ENCODE measurements at places on chromosomes 6 and 20.

DNA sequence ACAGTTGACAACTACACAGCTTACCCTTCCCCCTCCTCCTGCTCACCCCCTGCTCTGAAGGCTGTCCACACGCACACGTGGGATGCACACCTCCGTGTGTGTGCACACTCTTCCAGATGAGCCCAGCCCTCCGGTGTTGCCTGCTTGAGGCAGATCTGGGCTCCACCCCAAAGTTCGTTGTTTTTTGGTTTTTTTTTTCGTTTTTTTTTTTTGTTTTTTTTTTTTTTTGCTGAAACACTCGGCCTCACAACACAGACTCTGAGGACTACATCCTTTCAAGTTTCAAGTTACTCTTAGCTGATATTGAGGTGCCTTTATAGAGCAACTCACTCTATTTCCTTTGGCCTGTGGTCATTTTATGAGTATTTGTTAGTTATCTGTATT lies 88.2 kb downstream of the RREB1 start:
- no peak for DNase-seq
- no peak overlapping the region for H3K4me3 ChIP-seq
- peaks cover 65% of the 10 kb centered on the region for H3K36me3 ChIP-seq
- H3K27me3 ChIP-seq, result no peaks in the 10 kb centered on the region

DNA sequence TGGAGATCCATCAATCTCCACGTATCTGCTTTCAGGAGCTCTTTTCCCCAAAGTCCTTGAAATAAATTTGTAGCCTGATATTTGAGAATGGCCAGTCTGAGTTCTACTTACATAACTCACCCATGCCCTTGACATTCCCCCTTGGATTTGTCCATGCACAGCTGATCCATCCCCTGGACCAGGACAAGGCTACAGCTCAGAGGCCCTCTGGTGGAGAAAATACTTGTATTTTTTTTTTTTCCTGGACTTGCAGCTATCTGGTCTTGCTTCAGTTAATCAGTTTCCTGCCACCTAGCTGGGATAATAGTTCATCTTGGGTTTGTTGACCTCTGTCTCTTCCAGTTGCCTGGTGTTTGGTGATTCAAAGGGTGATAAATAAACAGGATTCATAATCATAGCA lies 467.6 kb downstream of the DHX35 start:
- no peaks in the 10 kb centered on the region for H3K36me3 ChIP-seq
- no peaks in the 10 kb centered on the region for H3K27me3 ChIP-seq
- peaks cover 3% of the 10 kb centered on the region for H3K4me1 ChIP-seq
- no peak for DNase-seq
- no peak overlapping the region for H3K27ac ChIP-seq

DNA sequence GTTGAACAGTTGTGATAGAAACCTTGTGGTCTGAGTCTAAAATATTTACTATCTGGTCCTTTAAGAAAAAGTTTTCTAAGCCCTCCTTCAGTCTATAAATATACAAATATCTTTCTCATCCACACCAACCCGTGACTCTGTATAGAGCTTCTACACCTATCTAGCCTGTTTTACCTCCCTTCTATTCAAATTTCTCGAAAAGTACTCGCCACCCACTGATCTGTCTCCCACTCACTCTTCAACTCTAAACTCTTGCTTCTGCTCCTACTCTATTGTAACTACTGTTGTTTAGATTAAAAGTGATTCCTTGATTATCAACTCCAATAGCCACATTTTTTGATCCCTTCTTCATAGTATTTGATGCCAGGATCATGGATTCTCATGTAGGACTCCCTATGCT lies 329.4 kb upstream of the MAN1A1 start:
- H3K27me3 ChIP-seq, result no peaks in the 10 kb centered on the region
- no peak overlapping the region for H3K27ac ChIP-seq
- no peak overlapping the region for H3K4me3 ChIP-seq
- peaks cover 5% of the 10 kb centered on the region for H3K4me1 ChIP-seq

GRCh38 chr6:90184334-90185298 lies 112.0 kb downstream of the BACH2 start:
- H3K27me3 ChIP-seq, result no peaks in the 10 kb centered on the region
- no peak overlapping the region for H3K4me3 ChIP-seq
- no peak for DNase-seq
- peaks cover 8% of the 10 kb centered on the region for H3K4me1 ChIP-seq

- DNase-seq, result peak; percentile 97
- no peaks in the 10 kb centered on the region for H3K27me3 ChIP-seq
- H3K4me1 ChIP-seq, result peaks cover 44% of the 10 kb centered on the region
These were observed 15.2 kb upstream of the MRPS18A start for GRCh38 chr6:43702534-43703440.

GRCh38 chr6:28167068-28167467 lies 25.4 kb downstream of the ZKSCAN8 start:
- peaks cover 20% of the 10 kb centered on the region for H3K27me3 ChIP-seq
- no peaks in the 10 kb centered on the region for H3K36me3 ChIP-seq
- H3K4me3 ChIP-seq, result no peak overlapping the region
- no peak overlapping the region for H3K27ac ChIP-seq
- H3K4me1 ChIP-seq, result peaks cover 10% of the 10 kb centered on the region

DNA sequence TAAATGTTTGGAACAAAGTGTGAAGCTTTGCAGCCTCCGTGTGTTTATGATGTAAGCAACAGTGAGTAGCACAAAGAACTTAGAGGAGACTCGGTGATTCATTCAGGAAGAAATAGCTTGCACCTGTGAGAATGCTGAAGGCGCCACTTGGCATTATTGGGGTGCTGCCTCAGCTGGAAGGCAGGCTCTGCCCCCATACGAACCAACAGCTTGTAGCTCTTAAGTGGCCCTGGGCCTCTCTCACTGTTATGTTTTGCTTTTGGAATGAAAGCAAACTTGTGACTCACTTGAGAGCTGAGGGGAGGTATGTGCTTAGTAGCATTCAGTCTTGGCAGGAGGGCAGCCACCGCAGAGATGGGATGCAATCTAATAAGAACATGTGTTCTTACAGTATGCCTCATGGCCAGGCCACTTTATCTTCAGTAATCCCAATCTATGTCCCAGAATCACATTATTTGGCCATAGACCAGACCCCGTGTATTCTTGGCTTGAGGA lies 310.7 kb downstream of the EYA4 start:
- no peak overlapping the region for H3K4me3 ChIP-seq
- peak; percentile 50 for DNase-seq
- no peaks in the 10 kb centered on the region for H3K4me1 ChIP-seq
- H3K36me3 ChIP-seq, result no peaks in the 10 kb centered on the region
- no peak overlapping the region for H3K27ac ChIP-seq
- no peaks in the 10 kb centered on the region for H3K27me3 ChIP-seq

- DNase-seq, result no peak
- H3K27ac ChIP-seq, result no peak overlapping the region
- no peaks in the 10 kb centered on the region for H3K4me1 ChIP-seq
- H3K4me3 ChIP-seq, result no peak overlapping the region
- H3K27me3 ChIP-seq, result no peaks in the 10 kb centered on the region
These were observed 3.9 kb upstream of the FAM83C start for GRCh38 chr20:35296101-35296554.

GRCh38 chr6:89034586-89035251 lies 45.8 kb upstream of the PNRC1 start:
- no peaks in the 10 kb centered on the region for H3K4me1 ChIP-seq
- H3K36me3 ChIP-seq, result no peaks in the 10 kb centered on the region
- H3K27me3 ChIP-seq, result no peaks in the 10 kb centered on the region
- DNase-seq, result no peak

DNA sequence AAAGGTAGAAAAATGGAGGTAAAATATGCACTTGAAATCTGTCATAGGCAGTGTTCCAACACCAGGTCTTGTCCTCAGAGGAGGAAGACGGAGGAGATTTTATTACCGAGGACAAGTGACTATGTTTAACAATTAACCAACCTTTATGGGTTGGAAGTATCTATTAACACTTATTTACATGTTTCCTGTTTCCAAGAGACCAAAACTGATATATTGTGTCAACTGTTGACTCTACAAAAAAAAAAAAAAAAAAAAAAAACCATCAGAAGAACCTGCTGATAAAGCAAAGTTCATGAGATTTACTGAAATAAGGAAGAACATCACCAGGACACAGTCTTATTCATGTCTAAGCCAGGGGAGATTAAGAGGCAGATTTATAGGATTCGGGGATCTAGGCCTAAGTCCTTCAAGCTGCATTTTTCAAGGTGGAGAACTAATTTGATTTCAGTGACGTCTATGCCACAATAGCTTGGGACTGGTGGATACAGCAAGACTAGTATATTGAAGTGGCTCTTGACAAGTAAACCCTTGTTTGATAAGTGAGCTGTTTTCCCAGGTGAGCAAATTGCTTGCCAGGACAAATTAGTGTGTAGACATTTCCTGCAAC lies 126.6 kb upstream of the NAA20 start:
- no peak for DNase-seq
- no peaks in the 10 kb centered on the region for H3K4me1 ChIP-seq
- no peak overlapping the region for H3K27ac ChIP-seq
- no peaks in the 10 kb centered on the region for H3K27me3 ChIP-seq

DNA sequence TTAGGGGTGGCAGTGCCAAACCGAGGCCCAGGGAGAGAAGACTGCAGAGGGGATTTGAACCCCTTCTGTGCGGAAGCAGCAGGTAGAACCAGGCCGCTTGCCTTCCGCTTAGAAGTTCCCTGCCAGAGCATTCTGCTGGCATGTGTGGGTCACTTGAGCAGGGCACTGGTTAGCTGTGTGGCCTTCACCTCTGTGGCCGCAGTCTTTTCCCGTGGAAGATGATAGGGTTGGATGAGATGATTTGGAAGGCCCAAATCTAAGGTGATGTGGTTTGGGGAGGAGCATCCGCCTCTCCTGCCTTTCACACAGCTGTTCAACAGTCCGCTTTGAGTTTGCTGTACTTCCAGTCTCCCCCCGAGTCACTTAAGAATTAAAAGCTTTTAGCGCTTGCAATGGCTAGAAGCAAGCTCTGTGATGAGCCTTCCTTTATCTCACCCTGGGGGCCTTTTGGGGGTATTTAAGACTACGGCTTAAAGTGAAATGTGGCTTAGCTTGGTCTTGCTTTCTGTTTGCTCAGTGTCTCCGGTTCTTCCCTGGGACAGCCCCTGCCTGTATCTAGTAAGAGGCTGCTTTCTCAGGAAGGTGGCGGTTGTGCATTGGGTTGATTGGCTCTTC lies 743 bp downstream of the CMTR1 start:
- peaks cover 26% of the 10 kb centered on the region for H3K36me3 ChIP-seq
- H3K4me1 ChIP-seq, result peaks cover 11% of the 10 kb centered on the region
- H3K27ac ChIP-seq, result peak overlapping the region; percentile 29
- peak; percentile 50 for DNase-seq
- H3K27me3 ChIP-seq, result no peaks in the 10 kb centered on the region

DNA sequence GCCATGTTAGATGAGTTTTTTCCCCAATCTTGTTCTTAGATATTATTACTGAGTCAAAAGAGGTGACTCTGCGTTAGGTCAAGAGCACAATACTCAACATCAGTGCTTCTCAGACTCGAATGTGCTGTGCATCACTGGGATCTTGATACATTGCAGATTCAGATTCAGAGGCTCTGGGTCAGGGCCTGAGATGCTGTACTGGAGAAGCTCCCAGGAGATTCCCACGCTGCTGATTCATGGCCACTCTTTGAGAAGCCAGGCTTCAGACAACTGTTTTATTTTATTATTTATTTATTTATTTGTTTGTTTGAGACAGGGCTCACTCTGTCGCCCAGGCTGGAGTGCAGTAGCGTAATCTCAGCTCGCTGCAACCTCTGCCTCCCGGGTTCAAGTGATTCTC lies 41.4 kb upstream of the ARID1B start:
- no peak overlapping the region for H3K4me3 ChIP-seq
- H3K4me1 ChIP-seq, result no peaks in the 10 kb centered on the region
- no peak for DNase-seq

DNA sequence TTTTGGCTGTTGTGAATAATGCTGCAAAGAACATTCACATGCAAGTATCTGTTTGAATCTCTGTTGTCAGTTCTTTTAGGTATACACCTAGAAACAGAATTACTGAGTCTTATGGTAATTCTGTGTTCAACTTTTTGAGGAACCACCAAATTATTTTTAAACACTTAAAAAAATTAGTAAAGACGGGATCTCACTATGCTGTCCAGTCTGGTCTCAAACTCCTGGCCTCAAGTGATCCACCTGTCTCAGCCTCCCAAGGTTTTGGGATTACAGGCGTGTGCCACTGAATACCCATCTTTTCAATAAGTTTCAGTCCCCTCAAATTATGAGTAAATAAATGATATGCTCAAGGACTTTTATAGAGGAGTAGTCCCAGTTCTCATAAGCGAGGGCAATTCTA lies 17.5 kb downstream of the SPATS1 start:
- DNase-seq, result no peak
- H3K27me3 ChIP-seq, result peaks cover 5% of the 10 kb centered on the region
- no peak overlapping the region for H3K4me3 ChIP-seq
- no peaks in the 10 kb centered on the region for H3K4me1 ChIP-seq
- H3K27ac ChIP-seq, result no peak overlapping the region

DNA sequence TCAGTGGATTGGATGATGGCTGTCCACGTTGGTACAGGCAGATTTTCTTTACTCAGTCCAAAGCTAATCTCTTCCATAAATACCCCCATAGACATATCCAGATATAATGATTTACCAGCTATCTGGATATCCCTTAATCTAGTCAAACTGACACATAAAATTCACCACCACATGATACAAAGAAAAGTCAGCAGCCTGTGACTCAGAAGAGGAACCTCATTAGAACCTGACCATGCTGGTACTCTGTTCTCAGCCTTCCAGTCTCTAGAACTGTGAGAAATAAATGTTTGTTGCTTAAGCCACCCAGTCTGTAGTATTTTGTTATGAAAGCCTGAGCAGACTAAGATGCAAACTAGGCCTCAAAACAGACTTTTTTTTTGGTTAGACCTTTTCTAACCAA lies 431.3 kb upstream of the RNF217 start:
- H3K36me3 ChIP-seq, result no peaks in the 10 kb centered on the region
- peaks cover 7% of the 10 kb centered on the region for H3K4me1 ChIP-seq
- H3K4me3 ChIP-seq, result no peak overlapping the region
- H3K27ac ChIP-seq, result no peak overlapping the region
- no peak for DNase-seq
- H3K27me3 ChIP-seq, result no peaks in the 10 kb centered on the region

DNA sequence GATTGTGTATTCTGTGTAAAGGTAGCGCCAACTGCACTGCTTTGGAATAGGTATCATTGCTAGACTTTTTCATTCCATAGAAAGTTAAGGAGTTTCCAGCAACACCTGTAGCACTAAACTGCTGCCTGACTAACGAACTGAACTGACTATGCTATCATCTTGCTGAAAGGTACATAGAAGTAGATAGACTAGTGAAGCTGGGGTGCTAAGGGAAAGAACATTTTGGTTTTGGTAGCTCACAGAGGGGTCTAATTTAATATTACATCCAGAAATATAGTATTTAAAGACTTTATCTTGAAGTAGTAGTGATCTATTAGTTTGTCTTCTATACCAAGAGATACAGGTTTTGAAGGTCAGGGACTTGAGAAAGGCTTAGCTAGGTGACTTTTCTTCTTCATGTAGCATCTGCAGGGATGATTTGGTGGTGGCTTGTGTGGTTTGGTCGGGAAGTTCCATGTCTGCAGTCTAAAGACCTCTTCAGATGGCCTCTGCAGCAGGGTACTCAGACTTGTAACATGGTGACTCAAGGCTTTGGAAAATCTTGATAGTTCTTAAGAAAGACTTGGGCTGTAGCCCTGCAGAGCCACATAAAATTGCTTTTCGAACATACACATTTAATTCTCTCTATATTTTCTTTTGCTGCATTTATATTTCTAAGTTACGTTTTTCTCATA lies 10.2 kb downstream of the SENP6 start:
- no peaks in the 10 kb centered on the region for H3K36me3 ChIP-seq
- no peaks in the 10 kb centered on the region for H3K27me3 ChIP-seq
- peaks cover 4% of the 10 kb centered on the region for H3K4me1 ChIP-seq
- H3K27ac ChIP-seq, result no peak overlapping the region
- no peak for DNase-seq

- DNase-seq, result peak; percentile 78
- H3K36me3 ChIP-seq, result no peaks in the 10 kb centered on the region
- H3K27me3 ChIP-seq, result no peaks in the 10 kb centered on the region
- H3K27ac ChIP-seq, result peak overlapping the region; percentile 4
- H3K4me1 ChIP-seq, result peaks cover 21% of the 10 kb centered on the region
These were observed 7.8 kb upstream of the MRPS18A start for GRCh38 chr6:43695215-43695966.

Data from endodermal cell (in vitro differentiated cells).